ENCODE measurements at places on chromosomes 6 and 20. TPM values are rescaled to one million over a fixed set of nuclear protein-coding genes. Genes with fewer than 3 reads are reported as not detected.

The RCAN2 gene
- not detected for total RNA-seq

The SLC26A8 gene
- total RNA-seq, result 0.07 TPM

The ZBTB12 gene
- total RNA-seq, result 2.9 TPM

The CST5 gene
- total RNA-seq, result not detected

The SEL1L2 gene
- not detected for total RNA-seq

The LHFPL5 gene
- total RNA-seq, result 0.23 TPM

The KCNQ2 gene
- 0.37 TPM for total RNA-seq

The ENPP5 gene
- total RNA-seq, result not detected

The EFCAB8 gene
- total RNA-seq, result not detected

The C6orf15 gene
- total RNA-seq, result not detected

The GRM1 gene
- total RNA-seq, result 0.03 TPM

The SLC4A11 gene
- 13.0 TPM for total RNA-seq

The ZNF184 gene
- total RNA-seq, result 2.4 TPM

The BMP2 gene
- 0.24 TPM for total RNA-seq

The NR2E1 gene
- total RNA-seq, result 0.05 TPM

The BPIFB1 gene
- total RNA-seq, result 0.05 TPM

The ZC2HC1B gene
- total RNA-seq, result not detected

The TGM3 gene
- 0.05 TPM for total RNA-seq

The BPI gene
- not detected for total RNA-seq

The ZSCAN26 gene
- total RNA-seq, result 4.2 TPM

The ENPP1 gene
- total RNA-seq, result 1.0 TPM

The MEP1A gene
- not detected for total RNA-seq

The GNAS-AS1 gene
- total RNA-seq, result not detected

The HEY2 gene
- total RNA-seq, result 0.03 TPM

The PACRG gene
- not detected for total RNA-seq

The MYH7B gene
- 0.09 TPM for total RNA-seq

The ENPP3 gene
- not detected for total RNA-seq

The ZNF341 gene
- total RNA-seq, result 4.2 TPM

The BTN1A1 gene
- not detected for total RNA-seq

The BTNL2 gene
- total RNA-seq, result not detected

The ULBP2 gene
- total RNA-seq, result 4.6 TPM

The ARID1B gene
- total RNA-seq, result 14.0 TPM

The GMPR gene
- 5.6 TPM for total RNA-seq

The COX4I2 gene
- not detected for total RNA-seq

The ATF6B gene
- 34.3 TPM for total RNA-seq

The PI3 gene
- total RNA-seq, result 2.9 TPM

The MYB gene
- total RNA-seq, result 0.64 TPM

The REM1 gene
- total RNA-seq, result 0.90 TPM
